ENCODE measurements at places on chromosomes 7 and 10. TPM values are rescaled to one million over a fixed set of nuclear protein-coding genes. Genes with fewer than 3 reads are reported as not detected.

DNA sequence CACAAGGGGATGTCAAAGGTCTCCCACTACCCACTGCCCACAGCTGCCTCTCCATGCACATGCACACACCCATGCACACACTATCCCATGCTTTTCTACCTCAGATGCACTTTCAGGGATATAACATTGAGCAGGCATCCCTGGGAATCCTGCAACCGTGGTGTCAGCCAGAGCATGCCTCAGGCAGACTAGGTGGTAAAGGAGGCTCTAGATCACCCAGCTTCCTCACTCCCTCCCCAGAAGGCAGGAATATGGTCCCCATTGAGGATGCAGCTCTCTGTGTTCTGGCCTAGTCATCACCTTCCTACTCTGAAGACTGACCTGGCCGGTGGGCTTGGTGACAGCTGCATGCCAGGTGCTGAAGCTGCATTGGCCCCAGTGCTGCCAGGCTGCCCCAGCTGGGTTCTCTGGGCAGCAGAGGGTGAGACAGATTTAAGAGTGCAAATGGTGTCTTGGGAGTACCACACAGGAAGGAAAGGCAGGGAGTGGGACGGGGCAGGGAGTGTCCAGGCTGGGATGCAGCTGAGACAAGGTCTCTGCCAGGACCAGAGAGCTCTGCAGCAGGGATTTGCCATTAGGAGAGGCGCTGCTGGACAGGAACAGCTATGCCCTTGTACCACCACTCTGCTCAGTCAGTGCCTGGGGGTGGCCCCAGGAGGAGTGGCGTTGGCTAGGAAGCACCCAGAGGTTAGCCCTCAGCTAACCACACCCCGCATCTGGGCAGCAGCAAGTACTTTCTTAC is 53.4 kb upstream of the GDF10 start:
- no peak overlapping the region for H3K27ac ChIP-seq
- no peaks in the 10 kb centered on the region for H3K36me3 ChIP-seq
- H3K4me1 ChIP-seq = no peaks in the 10 kb centered on the region
- H3K4me3 ChIP-seq = no peak overlapping the region
- DNase-seq = peak; percentile 57

DNA sequence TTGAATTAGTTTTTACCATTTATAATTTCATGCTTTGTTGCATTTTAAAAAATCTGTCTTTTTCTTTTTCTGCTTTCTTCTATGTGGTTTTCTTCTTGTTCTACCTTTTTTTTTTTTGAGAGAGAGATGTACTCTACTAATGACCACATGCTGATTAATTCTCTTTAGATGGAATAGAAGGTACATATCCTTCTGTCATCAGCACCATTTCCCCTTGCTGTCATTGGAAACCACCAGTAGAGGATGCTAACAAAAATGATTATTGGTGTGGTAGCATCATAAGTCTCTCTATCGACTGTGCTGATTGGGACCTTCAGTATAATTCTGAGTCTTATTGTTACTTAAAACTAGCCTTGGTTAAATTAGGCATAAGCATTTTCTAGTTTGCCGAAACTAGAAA is 3.6 kb downstream of the ZEB1 start:
- H3K27ac ChIP-seq = no peak overlapping the region
- no peak for DNase-seq
- no peaks in the 10 kb centered on the region for H3K4me1 ChIP-seq
- no peaks in the 10 kb centered on the region for H3K27me3 ChIP-seq

GRCh38 chr7:48110868-48111267 is 21.8 kb downstream of the UPP1 start:
- H3K4me3 ChIP-seq = no peak overlapping the region
- H3K27me3 ChIP-seq = no peaks in the 10 kb centered on the region
- no peak overlapping the region for H3K27ac ChIP-seq

DNA sequence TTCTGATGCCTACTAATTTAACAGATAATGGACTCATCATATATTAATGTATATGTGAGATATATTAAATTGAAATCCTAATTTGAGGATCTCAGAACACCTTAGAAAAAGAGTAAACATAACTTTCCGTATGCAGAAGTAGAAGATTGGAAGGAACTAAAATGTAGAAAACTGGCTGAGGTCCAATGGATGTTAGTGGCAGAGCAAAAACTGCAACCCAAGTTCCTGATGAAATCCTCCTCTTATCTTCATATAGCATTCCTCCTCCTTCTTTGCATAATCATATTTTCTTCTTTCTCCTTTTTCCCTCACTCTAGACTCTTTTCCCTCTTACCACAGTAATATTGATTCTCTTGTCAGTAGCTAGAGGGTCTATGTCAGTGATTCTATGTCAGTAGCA is 6.0 kb downstream of the INA start:
- no peak overlapping the region for H3K27ac ChIP-seq
- H3K4me3 ChIP-seq = no peak overlapping the region
- H3K27me3 ChIP-seq = peaks cover 5% of the 10 kb centered on the region

PIK3CG gene
- total RNA-seq = 0.82 TPM

ASZ1 gene
- not detected for total RNA-seq

Data from right atrium auricular region (tissue), 2 donors.